Epithelial cell of alveolus of lung (primary cell): ENCODE measurements at places on chromosomes 12 and 14. TPM values are rescaled to one million over a fixed set of nuclear protein-coding genes. Genes with fewer than 3 reads are reported as not detected.

Gene PTPN6
- total RNA-seq, result 1.0 and 4.2 TPM in 2 replicates

Gene COCH
- 0.39 and 0.72 TPM in 2 replicates for total RNA-seq

Gene GPR84
- total RNA-seq, result 0.13 TPM in 1 of 2 replicates, not detected in the other

Gene HOXC9
- total RNA-seq, result 1.0 and 1.4 TPM in 2 replicates

Gene CELA1
- total RNA-seq, result not detected in 2 replicates

Gene RNFT2
- 1.7 and 2.1 TPM in 2 replicates for total RNA-seq

Gene CCDC38
- total RNA-seq, result not detected in 2 replicates

Gene ADAMTS20
- total RNA-seq, result 0.24 TPM in 1 of 2 replicates, not detected in the other

Gene MTHFD1
- 13.3 and 38.7 TPM in 2 replicates for total RNA-seq

Gene PIK3C2G
- total RNA-seq, result 0.13 TPM in 1 of 2 replicates, not detected in the other
